ENCODE measurements at places on chromosomes 6 and 20.

DNA sequence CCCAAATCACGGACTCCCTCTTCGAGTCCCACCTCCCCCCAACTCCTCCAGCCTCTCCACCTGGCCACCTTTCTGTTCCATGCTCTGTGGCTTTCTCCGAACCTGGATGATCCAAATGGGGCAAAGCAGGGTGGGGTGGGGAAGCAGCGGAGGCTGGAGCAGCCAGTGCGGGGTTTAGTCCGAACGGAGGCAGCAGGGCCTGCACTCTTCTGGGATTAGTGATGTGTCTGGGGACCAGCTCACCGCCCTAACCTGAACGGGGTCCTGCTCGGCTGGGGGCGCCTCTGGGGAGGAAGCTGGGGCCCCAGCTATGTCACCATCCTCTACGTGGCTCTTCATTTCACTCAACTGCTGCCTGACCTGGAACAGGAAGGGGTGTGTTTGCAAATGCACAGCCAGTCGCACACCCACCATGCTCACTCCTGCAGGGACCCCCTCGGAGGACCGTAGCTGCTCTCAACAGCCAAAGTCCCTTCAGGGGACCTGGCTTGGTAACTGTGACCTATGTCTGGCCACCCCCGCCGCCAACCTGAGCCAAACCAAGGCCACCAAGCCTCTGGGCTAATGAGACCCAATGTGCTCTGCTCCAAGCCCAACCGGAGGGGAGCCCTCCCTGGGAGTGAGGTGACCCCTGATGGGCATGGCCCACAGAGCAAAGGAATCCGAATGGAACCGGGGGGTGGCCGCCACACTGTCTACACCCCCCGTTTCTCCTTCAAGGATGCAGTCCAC lies 46.8 kb downstream of the DSTN start:
- peak; percentile 6 for DNase-seq

- DNase-seq = no peak
Observed at GRCh38 chr6:99434702-99435530, 9.8 kb upstream of the PNISR start.

DNA sequence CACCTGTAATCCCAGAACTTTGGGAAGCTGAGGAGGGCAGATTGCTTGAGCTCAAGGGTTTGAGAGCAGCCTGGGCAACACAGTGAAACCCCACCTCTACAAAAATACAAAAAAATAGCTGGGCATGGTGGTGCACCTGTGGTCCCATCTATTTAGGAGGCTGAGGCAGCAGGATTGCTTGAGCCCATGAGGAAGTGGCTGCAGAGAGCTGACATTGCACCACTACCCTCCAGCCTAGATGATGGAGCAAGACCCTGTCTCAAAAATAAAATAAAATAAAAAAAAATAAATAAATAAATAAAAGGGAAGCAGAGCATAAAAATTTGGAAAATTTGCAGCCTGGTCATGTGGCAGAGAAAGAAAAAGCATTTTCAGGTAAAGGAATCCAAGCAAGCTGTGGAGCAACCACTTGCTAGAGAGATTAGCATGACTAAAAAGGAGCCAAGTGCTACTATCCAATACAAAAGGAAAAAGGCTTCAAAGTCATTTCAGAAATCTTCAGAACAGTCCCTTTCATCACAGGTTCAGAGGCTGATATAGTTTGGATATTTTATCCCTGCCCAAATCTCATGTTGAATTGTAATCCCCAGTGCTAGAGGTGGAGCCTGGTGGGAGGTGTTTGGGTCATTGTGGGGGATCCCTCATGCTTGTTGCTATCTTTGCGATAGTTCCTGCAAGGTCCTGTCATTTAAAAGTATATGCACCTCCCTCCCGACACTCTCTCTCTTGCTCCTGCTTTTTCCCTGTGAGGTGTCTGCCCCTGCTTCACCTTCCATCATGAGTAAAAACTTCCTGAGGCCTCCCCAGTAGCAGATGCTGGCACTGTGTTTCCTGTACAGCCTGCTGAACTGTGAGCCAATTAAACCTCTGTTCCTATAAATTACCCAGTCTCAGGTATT lies 11.2 kb upstream of the TTK start:
- no peak for DNase-seq

GRCh38 chr20:51542571-51543421 lies at the start of gene NFATC2:
TSS of gene NFATC2 (minus strand) at chr20:51542719. CDS start at chr20:51542499, 220 bp downstream.
- DNase-seq = peak; percentile 87

GRCh38 chr6:90874931-90875330 lies 288.1 kb upstream of the MAP3K7 start:
- DNase-seq = no peak

Measured in posterior cingulate gyrus (tissue), 11 donors.